ENCODE measurements at places on chromosomes 1 and 21. TPM values are rescaled to one million over a fixed set of nuclear protein-coding genes. Genes with fewer than 3 reads are reported as not detected.

GRCh38 chr21:26168371-26168770 is 2.2 kb downstream of the APP start:
- DNase-seq = no peak

The KRTAP12-4 gene
- not detected for polyA plus RNA-seq

DNA sequence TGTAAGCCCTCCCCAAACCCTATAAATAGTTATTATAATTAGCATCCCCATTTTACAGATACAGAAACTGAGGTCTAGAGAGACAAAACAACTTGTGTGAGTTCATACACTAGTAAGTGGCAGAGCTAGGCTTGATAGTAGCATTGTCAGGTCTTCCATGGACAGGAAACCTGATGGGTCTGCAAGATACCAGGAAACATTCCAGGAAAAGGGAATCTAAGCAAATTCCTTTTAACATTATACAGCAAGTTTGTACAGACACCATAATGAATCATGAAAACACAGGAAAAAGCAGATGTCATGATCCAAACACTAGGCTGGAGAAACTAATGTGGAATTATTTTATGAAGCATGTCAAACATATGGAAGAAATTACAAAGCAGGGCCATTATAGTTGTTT is 89.1 kb upstream of the KCNK2 start:
- DNase-seq = no peak

GRCh38 chr1:110173466-110174105 is 23.3 kb downstream of the SLC6A17 start:
- DNase-seq = no peak

DNA sequence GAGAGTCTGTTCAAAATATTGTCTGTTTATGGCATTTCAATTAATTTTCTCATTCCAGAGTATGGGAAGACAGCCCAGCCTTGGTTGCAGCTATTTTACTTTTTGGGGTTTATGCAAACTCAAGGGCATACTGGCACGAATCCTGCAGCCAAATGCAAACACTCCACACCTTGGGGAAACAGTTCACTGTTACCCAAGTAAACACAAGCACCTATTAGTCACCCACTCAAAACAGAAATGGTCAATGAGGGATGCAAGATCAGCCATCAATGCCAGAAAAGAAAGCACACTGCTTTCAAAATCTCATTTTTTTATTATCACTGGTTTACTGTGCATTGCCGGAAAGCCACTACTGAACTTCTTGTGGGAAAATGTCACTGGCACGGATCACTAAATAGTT is 170.6 kb downstream of the RUNX1 start:
- DNase-seq = peak; percentile 61

DNA sequence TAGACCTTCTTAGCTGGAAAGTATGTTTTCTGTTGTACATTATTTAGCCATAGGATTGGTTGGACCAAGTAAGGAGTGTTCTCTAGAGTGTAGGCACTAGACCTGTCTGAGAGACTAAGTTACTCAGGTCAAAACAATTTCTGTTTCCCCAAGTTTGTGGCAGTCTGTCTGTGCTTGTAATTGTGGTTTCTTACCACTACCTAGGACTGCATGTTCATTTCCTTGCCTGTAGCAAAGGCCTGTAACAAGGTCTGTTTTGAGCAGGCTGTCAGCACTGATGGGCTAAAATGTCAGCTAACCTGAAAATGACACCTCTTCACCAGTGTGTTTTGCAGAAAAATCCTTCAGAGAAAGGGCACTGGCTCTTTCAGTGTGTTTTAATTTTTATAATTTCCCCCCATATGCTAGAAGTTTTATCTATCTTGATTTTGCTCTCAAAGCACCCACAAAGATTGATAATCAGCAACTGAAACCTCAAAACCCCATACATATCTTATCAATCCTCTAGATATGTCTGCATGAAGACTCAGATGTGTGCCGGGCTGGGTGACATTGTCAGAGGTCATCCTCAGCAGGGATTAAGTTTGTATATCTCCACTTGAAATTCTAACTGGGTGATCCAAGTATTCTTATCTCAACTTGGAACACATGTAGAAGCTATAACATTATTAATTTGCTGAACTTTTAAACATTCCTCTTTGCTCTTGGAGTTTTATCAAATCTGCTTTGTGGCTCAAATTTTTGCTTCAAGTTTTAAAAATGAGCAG is 50.7 kb upstream of the ST6GALNAC3 start:
- DNase-seq = no peak

DNA sequence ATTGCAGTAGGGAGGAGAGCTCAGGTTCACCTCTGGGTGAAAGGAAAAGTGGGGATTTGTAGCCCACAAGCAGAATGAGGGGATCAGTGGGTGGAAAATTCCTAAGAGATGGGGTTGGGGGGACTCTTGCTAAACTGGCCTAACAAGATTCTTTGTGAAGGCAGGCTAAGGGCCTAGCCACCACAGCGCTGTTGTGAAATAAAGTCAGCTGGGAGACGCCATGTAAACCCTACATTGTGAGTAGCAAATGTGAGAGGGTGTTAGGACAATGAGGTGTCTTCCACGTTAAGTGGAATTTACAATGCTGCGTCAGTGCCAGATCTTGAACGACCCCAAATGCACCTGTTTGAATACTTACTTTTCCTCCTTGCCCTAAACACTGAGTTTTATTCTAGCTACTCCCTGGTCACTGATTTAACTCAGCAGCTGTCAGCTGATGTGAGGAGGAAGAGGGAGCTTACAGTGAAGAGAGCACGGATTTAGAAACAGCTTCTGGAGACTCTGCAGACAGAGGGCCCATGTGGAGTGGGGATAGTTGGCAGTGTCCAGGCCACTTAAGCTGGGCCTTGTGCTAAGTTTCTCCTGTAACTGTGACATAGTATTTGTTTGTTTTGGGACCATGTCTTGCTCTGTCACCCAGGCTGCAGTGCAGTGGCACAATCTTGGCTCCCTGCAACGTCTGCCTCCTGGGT is 17.3 kb downstream of the PDPN start:
- DNase-seq = no peak

DNA sequence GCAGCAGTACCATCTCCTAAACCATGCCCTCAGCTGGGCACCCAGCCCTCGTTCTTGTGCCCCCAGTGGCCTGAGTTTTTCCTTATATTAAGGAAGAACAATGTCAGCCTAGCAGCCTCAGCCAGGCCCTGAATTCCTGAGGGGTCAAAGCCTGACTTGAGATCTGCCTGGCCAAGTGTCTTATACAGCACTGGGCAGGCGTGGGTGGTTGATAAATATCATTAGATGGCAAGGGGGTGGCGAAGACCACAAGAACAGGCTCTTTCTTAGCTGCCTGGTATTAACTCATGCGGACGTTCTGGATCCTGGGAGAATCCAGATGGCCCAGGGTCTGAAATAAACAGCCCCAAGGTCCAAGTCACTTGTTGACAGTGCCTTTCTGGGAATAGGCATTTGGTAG is 18.3 kb downstream of the NGF start:
- no peak for DNase-seq

DNA sequence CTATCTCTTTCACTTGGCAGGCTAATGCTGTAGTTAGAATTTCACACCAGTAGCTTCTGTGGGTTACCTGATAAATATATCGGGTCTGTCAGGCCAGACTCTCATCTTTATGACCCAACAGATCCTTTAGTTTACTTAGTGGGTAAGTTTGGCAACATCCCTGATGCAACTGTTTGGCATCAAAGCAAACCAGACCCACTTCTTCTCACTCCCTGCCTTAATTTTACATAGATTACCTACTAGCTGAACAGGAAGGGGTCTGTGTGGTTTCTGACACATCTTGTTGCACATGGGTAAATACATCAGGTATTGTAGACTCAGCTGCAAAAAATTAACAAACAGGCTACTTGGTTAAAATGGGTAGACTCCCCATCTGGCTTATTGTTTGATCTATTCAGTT is 3.2 kb upstream of the GUK1 start:
- DNase-seq = no peak

GRCh38 chr1:113217447-113218208 is 144.6 kb downstream of the LRIG2 start:
- no peak for DNase-seq

DNA sequence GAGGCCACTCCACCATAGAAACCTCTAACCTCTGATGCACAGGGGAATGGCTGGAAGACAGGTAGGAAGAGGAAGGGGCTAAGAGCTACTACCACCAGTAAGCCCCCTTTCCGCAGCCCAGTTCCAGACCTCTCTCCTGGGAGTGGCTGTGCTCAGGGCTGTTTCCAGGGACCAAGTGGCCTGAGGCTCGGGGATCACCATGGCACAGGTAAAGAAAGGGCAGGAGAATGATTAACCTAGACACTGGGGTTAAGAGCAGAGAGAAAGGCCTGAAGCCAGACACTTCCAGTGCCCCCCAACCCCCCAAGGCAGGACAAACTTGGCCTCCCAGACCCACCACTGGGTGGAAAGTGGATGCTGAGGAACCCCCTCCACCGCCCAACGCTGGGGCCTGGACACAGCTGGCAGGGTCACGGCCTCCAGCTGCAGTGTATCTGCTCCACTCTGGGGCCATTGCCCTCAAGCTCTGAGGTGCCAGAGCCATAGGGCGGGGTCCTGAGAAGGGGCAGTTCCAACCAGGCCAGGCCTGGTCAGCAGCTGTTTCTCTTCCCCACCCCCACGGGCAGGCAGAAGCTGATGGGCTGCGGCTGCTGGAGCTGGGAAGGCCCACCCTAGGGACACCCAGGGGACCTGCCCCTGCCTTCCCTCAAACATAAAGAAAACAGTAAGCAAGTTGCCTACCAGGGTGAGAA is 2.6 kb downstream of the TAGLN2 start:
- no peak for DNase-seq

- no peak for DNase-seq
These were observed 282.5 kb upstream of the PLXNA2 start for GRCh38 chr1:208526613-208527125.

DNA sequence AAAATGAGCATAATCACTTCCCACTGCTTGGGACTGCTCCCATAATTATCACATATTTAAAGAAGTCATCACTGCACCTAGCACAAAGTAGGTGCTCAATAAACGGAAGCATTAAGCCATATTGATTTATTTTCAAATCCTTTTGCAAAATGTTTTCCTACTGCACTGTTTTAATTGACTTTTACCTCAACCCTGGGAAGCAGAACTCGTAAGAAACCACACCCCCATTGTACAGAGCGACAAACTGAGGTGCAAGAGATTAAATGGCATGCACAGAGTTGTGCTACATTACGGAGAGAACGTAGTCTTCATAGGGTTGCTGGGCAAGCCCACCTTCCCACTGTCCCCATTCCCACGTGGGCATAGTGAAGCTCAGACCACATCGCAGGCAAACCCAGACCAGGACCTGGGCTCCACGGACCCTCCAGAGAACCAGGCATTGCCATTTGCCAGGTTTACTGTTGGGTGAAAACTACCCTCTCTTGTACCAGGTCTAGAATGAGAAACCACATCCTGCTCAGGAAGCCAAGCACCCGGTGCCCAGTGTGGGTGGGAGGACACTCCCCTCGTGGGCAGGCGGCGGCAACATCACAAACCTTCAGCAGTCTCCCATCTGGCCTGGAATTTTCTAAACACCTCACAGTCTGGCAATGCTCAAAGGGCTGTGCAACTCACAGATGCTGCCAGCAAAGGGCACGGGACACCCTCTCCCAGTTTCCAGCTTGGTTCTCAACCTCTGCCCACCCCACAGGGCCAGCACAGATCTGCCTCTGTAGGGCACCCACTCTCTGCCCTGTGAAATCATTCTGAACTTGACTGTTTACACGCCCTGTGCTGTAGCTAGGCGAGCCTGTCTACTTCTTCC is 8.2 kb downstream of the IFFO2 start:
- DNase-seq = no peak

- no peak for DNase-seq
These were observed 266.2 kb upstream of the PLXNA2 start for GRCh38 chr1:208510192-208510952.

The TDRD10 gene
- 3.4 TPM for polyA plus RNA-seq

- no peak for DNase-seq
These were observed 2.1 kb upstream of the TP53BP2 start for GRCh38 chr1:223847781-223848345.

DNA sequence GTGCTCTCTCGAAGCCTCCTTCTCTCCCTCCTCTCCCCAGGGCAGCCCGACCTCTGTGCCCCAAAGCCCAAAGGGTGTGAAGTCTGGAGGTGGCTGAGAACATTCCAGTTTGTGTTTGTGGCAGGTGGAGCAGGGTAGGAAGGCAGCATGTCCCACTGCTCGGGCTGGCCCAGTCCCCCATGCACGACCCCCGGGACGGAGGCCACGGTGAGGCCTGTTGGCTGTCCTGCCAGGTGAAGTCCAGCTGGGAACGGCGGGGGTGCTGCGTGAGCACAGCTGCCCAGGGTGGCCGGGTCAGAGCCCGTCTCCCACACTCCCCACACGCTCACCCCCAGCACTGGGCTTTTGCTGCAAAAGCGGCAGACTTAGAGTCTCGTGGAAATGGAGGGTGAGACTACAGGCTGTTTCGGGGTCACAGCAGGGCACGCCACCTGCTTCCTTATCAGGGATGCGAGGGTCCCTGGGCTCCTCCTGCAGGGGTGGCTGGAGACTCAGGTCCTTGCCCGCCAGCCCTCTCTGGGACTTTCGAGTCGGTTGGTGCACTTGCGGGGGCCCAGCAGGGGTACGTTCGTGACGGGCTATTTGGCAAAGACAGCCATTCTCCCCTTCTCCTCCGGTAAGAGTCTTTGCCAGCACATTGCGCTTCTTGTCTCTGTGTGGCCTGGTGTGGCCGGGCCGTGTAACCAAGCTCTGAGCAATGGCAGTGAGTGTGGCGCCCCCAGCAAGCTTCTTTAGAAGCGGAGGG is 40.3 kb downstream of the MORN1 start:
- no peak for DNase-seq

- DNase-seq = no peak
These were observed 11.3 kb upstream of the TACSTD2 start for GRCh38 chr1:58588396-58588795.

GRCh38 chr1:43843684-43844083 is 89.9 kb upstream of the ARTN start:
- DNase-seq = no peak

- DNase-seq = no peak
These were observed 66.1 kb upstream of the SERBP1 start for GRCh38 chr1:67496329-67496728.

GRCh38 chr1:238681021-238681420 is 705.3 kb upstream of the CHRM3 start:
- no peak for DNase-seq

DNA sequence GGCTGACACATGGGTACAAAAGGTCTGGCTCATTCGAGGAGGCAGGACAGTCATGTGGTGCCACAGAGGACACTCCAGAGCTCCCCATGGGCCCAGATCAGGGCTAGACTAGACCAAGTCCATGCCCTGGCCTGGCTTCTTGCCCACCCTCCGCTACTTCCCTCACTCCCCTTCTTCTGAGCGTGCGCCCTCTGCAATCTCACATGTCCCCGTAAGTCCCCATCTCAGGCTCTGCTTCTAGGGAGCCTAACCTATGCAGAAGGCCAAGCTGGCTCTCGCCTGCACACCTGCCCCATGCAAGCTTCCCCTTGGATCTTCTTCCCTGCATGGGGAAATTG is 553.6 kb downstream of the PTPRU start:
- DNase-seq = no peak

- DNase-seq = no peak
These were observed 106.6 kb downstream of the VPS13D start for GRCh38 chr1:12336413-12336812.

GRCh38 chr1:248695451-248696132 is 7.0 kb downstream of the OR14I1 start:
- DNase-seq = no peak

- DNase-seq = peak; percentile 55
These were observed 453 bp upstream of the TTLL10 start for GRCh38 chr1:1173061-1173792.

GRCh38 chr21:42447732-42448131 is 44.0 kb downstream of the UBASH3A start:
- DNase-seq = no peak

The C1orf94 gene
- not detected for polyA plus RNA-seq

The KIF2C gene
- 44.9 TPM for polyA plus RNA-seq

GRCh38 chr1:2952992-2953391 is 68.3 kb upstream of the ACTRT2 start:
- no peak for DNase-seq
